ENCODE measurements at places on chromosomes 1 and 21.

GRCh38 chr1:221688488-221688843 is 53.4 kb downstream of the DUSP10 start:
- DNase-seq, result no peak

GRCh38 chr1:248758352-248758751 is 2.8 kb upstream of the LYPD8 start:
- DNase-seq, result no peak

DNA sequence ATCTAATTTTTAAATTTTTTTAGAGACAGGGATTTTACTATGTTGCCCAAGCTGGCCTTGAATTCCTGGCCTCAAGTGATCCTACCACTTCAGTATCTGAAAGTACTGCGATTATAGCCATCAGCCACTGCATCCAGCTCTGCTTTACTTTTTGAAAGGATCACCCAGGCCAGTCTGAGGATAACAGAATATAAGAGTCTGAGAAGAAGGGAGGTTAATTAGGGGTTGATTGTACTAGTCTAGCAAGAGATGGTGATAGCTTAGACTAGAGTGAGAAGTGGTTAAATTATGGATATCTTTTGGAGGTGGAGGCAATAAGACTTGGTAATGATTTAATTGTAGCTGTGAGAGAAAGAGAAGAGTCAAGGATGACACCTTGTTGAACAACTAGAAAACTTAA is 32.2 kb downstream of the PHACTR4 start:
- no peak for DNase-seq

GRCh38 chr1:175612286-175612685 is 131.1 kb downstream of the TNR start:
- DNase-seq, result no peak

DNA sequence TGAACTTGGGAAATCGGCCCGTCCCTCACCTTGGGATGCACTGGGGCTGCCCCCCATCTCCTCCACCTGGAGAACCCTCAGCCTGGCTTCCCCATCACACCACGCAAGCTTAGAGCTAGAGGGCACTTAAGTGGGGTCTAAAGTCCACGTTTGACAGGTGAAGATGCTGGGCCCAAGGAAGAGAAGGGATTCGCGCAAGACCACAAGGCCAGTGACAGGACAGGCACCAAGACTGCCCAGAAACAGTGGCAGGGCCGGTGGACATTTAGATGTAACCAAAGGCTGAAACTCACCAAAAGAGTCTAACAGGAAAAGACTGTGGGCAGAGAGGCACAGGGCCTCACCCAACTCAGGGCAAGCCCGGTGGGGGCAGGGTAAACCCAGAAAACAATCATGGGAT is 130.8 kb upstream of the EDN2 start:
- no peak for DNase-seq

Data from stimulated activated CD8-positive, alpha-beta memory T cell treated with anti-CD3 and anti-CD28 coated beads, Interleukin-7, amount 100 ng/mL, for 48 hours (primary cell).